ENCODE measurements at places on chromosomes 7 and 10.

GRCh38 chr7:24902276-24902675 lies 77.7 kb downstream of the OSBPL3 start:
- no peak for DNase-seq

DNA sequence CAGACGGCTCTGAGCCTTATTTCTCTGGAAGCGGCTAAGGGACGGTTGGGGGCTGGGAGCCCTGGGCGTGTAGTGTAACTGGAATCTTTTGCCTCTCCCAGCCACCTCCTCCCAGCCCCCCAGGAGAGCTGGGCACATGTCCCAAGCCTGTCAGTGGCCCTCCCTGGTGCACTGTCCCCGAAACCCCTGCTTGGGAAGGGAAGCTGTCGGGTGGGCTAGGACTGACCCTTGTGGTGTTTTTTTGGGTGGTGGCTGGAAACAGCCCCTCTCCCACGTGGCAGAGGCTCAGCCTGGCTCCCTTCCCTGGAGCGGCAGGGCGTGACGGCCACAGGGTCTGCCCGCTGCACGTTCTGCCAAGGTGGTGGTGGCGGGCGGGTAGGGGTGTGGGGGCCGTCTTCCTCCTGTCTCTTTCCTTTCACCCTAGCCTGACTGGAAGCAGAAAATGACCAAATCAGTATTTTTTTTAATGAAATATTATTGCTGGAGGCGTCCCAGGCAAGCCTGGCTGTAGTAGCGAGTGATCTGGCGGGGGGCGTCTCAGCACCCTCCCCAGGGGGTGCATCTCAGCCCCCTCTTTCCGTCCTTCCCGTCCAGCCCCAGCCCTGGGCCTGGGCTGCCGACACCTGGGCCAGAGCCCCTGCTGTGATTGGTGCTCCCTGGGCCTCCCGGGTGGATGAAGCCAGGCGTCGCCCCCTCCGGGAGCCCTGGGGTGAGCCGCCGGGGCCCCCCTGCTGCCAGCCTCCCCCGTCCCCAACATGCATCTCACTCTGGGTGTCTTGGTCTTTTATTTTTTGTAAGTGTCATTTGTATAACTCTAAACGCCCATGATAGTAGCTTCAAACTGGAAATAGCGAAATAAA lies 175.5 kb downstream of the RNF216 start:
- no peak for DNase-seq

DNA sequence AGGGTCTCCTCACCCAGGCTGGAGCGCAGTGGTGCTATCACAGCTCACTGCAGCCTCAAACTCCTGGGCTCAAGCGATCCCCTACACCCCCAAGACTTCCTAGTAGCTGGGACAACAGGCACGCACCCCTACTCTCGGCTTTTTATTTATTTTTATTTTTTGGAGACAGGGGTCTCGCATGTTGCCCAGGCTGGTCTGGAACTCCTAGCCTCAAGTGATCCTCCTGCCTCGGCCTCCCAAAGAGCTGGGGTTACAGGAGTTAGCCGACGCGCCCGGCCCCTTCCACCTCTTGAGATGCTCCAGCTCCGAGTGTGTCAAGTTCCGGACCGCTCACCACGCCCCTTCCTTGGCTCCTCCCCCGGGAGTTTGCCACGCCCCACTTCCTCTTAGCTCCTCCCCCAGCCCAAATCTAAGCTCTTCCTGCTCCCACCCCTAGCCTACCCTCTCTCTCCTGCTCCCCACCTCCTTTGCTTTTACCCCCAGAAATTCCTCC lies 6.3 kb downstream of the NAT16 start:
- peak; percentile 66 for DNase-seq

DNA sequence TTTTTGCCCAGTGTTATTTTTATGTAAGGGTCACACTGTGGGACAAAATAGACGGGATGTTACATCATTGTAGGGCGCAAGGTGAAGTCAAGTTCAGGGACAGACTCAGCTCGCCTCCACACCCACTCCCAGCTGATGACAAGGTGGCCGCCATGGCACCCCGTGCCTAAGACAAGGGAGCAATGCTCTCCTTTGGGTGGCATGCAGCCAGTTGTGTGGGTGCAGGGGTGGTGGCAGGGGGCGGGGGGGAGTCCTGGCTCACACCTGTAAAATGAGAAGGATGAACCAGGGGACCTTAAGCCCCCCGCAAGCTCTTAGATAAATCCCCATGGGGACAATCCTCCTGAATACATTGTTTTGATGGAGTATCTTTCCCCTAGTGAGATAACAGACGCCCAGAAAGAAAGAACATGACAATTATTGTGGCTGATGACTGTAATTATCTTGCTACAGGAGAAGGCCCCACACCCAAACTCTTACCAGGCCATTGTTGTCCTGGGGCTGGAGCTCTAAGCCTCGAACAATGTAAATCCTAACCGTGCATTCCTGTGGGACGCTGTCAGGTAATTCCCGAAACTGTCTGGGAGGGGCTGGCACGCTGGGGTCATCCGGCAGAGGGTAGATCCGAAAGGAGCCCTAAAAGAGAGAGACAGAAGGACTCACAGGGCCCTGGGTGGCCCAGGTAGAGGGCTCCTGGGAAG lies 148.7 kb downstream of the MYOF start:
- no peak for DNase-seq

GRCh38 chr7:71659622-71660021 lies 527.7 kb downstream of the GALNT17 start:
- DNase-seq, result no peak

- DNase-seq, result no peak
Observed at GRCh38 chr10:1736972-1737221, 428 bp downstream of the ADARB2 start.

- no peak for DNase-seq
Observed at GRCh38 chr7:119964788-119965542, 308.0 kb upstream of the KCND2 start.

DNA sequence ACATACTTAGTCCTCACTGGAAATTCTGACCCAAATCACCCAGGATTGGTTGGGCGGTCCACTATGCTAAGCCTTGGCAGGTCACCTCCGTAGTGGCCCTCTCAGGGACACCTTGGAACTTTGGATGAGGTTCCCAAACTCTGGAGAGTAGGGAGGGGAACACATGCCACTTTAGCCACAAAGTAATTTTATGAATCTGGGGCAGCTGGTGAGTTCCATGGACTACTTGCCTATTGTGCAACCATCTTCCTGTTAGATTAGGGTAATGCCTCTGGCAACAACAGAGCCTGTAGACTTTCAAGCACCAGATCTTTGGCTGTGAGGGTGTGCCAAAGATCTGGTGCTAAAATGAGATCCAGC lies 77.7 kb downstream of the ITGB8 start:
- DNase-seq, result no peak

GRCh38 chr7:2353936-2354185 lies 766 bp upstream of the EIF3B start:
- DNase-seq, result peak; percentile 88

DNA sequence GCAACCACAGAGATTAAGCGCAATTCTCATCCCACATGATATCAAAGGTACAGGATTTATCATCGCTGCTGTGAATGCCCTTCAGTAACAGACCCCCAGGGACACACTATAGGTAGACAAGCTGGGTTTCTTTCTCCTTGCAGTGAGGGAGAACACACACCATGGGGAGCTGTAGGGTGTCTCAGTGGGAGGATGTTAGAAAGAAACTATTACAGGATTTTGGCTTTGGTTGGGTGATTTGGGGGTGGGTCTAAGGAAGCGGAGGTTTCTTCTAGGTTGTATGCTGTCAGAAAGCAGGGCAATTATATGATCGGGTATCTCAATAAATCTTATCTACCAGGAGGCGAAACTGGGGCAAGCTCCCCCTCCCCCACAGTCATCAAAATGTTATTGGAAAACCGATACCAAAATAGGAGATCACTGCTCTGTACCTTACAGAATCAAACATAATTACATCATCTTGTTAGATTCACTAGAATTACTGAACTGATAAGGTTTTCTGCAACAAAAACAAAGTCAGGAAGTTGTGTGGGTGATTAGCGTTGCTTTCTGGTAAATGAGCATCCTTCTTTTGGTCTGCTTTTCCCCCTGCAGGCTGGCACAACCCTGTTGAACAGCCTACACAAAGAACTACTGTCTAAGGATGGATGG lies 209.7 kb downstream of the TEX36 start:
- peak; percentile 27 for DNase-seq

DNA sequence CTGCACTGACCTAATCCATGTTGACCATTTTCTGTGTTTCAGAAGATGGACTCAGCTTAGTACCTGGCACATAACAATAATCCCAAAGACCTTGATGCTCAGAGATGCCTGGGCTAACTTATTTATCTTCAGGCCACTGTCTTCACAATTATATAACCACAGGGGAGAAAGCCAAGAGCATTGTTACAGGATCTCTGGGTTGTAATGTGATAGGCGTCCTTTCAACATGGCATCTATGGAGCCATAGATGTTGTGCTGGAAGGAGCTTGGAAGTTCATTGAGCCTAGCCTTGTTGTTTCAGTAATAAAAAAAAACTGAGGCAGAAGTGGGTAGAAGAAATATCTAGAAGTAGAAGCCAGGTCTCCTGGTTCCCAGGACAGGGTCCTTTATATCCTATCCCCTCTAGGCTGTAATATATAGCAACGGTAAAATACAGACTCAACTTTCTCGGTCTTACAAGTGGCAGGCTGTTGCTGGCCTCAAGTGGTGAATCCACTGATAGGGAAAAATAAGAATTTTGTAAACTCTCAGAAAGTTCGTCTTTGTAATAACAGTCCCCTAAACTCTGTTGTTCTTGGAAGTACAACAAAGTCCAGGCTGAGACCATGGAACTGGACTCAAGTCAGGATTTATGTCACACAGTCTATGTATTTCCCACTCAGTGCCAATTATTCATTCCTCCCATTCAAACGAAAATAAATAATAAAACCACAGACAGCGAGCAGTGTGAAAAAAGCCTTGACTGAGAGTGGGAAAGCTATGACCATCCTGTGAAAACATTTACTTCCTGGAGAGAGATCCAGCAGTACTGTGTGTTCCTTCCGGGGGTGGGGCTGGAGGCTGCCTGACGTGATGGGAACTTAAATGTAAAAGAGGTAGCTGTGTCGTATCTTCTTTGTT lies 277.6 kb downstream of the REEP3 start:
- DNase-seq, result no peak

DNA sequence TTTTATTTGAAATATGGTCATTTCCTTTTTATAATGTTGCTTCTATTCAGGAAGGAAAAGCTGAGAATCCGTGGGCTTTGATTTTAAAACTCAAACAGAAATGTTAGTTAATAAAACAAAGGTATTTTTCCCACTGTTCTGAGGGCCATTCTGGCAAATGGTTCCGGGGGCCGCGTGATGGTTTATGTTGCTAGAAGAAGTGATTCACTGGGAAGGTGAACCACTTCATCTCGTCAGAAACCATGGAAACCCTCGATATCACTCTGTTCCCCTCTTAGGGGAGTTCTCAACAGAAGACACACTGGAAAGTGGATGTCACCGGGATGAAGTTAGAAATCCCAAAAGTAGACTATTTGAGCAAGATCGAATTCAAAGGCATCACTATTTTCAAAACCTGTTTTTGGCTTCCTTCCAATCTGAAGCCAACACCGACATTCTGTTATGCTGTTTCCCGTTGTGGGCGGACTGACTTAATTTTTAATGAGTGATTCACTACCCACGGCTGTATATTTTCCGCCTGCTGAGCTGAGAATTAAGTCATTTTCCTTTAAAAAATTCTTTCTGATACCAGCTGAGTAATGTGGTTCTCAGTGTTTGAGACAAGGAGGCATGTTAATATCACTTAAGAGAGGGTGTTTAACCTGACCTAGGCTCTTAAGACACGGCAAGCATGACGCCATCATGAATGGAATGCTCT lies 84.1 kb downstream of the PTPRE start:
- no peak for DNase-seq

DNA sequence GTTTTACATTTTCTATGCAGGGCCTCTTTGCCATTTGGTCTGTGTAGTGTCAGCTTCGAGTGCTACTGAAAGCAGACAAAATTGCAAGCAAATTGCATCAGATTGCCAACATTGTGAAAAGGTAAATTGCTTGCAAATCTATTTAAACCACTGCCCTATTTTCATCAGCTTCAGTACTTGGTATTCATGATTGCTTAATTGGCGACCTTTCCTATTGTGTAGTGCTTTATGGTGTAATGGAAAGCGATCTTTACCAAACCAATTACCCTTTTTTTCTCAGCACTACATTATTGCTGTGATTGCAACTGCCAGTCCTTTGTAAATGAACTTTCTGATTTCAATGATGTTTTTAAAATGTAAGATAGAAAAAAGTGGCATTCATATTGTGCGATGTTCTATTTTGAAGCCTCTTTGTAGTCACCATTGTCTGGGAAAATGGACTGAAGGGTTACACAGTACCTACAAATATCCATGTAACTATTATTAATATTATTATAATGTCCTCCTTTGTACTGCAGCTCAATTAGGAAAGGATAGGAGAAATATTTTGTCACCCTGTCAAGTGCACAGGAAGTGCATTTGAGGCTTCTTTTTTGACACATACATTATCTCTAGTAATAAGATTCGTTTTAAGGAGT lies 177.7 kb upstream of the SP8 start:
- no peak for DNase-seq

DNA sequence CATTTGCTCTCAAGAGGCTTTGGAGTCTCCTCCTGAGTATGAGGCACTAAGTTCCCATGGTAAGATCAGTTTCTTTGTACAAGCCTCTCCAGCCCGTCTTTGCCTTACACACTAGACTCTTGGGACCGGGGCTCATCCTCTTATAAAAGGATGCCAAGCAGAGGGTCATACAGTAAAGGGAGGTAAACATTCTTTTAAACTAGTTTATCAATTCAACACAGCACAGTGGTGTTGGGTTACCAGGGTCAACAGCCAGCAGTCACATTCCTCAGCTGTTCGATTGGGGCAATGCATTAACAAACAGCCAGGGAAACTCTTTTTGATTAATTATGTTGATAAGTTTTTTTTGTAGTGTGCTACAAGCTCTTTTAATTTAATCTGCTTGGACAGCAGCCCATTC lies 37.8 kb downstream of the HHEX start:
- no peak for DNase-seq

GRCh38 chr7:26457696-26458327 lies 166.2 kb downstream of the SNX10 start:
- DNase-seq, result no peak

DNA sequence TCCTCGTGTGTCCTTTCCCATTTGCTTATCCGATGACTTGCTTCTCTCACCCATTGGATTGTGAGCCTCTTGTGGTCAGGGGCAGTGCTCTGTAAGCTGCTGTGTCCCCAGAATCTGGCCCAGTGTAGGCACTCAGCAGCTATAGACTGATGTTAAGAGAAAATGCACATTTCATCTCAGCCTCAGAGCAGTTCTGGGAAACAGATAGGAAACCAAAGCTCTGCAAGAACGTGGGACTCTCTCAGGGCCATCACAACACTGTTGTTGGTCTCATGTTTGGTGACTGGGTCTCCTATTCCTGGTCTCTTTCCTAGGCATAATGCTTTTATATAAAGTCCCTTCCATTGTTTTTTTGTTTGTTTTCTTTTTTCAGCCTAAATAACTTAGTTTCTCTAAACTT lies 141.2 kb downstream of the ST7 start:
- DNase-seq, result no peak

GRCh38 chr7:155227788-155228458 lies 69.8 kb upstream of the INSIG1 start:
- DNase-seq, result no peak

GRCh38 chr7:150755473-150756099 lies 18.4 kb downstream of the GIMAP5 start:
- no peak for DNase-seq

GRCh38 chr7:20839196-20839735 lies 52.6 kb upstream of the SP8 start:
- no peak for DNase-seq

All from nephron progenitor cell (in vitro differentiated cells).